ENCODE measurements at places on chromosomes 4 and X.

- no peak for DNase-seq
Observed at GRCh38 chrX:102841706-102842003, 95.4 kb upstream of the RAB40AL start.

GRCh38 chr4:62037571-62037970, 837.4 kb downstream of the ADGRL3 start:
- no peak for DNase-seq

DNA sequence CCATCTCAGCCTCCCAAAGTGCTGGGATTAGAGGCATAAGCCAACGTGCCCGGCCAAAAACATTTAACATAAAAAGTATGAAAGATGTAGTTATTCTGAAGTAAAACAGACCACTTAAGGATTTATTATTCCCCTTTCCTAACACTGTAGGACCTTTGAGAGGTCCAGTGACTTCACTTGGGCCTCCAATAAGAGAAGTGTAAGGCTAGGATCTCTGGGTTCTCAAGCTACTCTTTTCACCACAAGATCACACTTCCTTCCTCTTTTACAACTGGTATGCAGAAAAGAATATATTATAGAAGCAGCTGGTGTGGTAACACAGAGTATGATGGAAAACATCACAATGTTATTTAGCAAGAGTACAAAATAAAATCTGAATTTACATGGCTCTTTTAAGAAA, 30.2 kb upstream of the CCNG2 start:
- no peak for DNase-seq

DNA sequence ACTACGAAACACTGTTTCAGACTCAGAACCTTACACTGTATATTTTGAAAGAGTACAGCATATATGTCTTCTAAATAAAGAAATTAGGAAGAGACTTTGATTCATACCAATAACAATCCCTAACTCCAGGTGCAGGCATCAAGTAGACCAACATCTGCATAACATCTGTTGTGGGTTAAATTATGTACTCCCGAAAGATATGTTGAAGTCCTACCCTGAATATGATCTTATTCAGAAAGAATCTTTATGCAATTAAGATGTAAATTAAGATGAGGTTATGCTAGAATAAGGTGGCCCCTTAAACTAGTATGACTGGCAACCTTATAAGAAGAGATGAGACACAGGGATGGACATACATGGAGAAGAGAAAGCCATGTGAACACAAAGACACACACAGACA, 117.9 kb downstream of the INPP4B start:
- no peak for DNase-seq

DNA sequence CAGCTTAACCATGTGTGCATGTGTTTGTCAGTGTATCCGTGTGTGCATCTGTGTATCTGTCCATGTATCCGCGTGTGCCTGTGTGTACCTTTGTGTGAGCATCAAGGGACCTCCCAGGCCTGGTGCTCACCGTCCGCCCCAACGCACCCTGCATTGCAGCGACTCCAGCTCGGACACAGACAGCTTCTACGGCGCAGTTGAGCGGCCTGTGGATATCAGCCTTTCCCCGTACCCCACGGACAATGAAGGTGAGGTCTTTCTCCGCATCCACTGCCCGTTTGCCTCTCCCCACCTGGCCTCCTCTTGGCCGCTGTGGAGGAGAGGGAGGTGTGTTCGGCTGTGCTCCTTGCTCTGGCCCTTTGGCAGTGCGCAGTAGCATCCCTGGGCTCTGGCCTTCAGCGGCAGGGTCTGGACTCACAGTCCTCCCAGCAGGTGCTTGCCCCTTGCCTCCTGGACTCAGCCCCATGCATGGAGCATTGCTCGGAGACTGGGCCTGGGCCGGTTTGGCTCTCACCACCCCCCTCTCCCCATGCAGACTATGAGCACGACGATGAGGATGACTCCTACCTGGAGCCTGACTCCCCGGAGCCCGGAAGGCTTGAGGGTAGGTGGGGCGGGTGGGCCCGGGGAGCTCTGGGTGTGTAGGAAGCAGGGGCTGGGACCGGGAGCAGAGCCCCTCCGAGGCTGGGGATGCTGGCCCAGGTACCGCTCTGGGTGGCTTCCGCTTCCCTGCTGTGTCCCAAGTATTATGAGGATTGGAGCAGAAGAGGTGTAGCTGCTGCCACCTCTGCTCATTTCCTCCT, 16.4 kb upstream of the ADD1 start:
- no peak for DNase-seq

DNA sequence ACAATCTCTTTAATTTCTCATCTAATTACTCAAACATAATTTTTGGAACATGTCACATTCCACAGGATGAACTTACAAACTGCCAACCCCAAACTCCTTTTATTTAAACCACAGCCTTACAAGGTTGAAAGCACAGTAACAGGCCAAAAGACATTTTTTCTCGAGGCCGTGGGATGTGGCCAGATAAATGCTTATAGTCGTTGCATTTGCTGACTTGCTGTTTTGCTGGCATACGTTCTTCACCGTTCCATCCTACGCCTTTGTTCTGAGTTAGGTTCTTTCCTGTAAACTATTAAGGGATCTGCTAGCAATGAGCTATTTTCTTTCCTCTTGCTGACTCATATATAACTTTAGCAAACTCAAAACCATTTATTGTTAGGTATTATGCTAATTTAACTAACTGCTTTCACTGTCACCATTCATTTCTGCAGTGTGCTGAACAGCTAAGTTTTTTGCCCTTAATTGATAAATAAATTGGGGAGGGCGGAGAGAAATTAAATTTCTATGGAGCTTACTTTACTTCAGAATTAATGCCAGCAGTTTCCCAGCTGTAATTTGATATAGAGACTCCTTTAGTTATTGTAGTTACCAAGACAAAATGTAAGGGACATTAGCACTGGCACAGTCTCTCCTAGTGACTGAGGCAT, 135.1 kb upstream of the PACRGL start:
- no peak for DNase-seq

DNA sequence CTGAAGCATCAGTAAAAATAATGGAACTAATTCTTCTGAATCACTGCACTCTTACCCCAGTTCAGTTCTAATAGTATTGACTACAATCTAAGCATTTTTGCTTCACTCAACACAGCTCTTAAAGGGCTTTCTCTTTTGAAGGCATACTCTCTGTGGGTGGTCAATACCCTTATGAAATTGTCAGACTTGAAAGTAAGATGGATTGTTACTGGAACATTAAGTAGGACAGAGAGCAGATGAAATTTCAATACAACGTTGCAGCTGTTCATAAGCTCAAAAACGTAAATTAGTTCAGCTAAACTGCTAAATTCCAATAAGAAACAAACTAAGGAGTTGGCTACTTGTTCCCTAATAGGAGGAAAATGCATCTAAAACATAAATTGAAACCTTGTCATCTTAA, 352.3 kb upstream of the TENM3 start:
- DNase-seq = no peak

DNA sequence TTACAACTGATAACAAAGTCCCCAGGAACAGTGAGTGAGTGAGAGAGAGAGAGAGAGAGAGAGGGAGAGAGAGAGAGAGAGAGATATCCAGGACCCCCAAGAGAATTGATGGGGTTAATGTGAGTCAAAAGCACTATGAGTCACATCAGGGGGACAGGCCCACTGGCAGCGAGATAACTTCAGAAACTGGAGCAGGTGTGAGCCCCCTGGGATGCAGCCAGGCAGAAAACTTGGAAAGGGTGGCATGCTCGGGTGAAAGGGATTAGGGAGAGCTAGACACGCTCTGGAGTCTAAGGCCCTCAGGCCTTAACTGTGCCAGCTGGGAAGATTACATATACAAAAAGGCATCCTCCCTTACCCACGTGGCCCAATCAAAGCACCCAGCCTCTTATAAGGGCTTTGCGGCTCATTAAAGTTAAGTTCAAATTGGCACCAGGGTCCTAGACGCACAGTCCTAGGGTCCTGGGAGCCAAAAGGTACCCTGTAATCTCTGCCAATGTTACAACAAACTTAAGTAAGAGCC, 841 bp downstream of the ACOT9 start:
- DNase-seq = no peak

DNA sequence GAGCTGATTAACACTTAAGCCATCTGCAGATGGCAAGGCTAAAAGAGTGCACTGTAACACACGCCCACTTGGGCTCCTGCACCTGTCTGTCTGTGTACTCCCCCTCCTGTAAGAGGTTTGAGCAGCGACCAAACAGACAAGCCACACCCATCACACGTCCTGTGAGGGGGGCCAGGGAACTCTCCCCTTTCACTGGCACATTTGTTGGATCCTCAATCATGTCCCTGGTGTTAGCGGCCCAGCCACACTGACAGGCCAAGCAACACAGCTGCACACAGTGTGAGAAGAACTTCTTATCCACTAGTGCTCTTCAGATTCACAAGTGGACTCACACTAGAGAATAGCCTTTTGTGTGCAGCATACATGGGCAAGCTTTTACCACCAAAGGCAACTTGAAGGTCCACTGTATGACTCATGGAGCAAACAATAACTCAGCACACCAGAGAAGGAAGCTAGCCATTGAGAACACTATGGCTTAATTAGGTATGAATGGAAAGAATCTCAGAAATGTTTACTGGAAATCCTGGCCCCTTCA, 29.1 kb upstream of the UTP14A start:
- DNase-seq = no peak

GRCh38 chr4:76896614-76897535, 1.1 kb downstream of the SOWAHB start:
- peak; percentile 3 for DNase-seq

- DNase-seq = no peak
Observed at GRCh38 chr4:6727081-6727942, 11.3 kb downstream of the BLOC1S4 start.

DNA sequence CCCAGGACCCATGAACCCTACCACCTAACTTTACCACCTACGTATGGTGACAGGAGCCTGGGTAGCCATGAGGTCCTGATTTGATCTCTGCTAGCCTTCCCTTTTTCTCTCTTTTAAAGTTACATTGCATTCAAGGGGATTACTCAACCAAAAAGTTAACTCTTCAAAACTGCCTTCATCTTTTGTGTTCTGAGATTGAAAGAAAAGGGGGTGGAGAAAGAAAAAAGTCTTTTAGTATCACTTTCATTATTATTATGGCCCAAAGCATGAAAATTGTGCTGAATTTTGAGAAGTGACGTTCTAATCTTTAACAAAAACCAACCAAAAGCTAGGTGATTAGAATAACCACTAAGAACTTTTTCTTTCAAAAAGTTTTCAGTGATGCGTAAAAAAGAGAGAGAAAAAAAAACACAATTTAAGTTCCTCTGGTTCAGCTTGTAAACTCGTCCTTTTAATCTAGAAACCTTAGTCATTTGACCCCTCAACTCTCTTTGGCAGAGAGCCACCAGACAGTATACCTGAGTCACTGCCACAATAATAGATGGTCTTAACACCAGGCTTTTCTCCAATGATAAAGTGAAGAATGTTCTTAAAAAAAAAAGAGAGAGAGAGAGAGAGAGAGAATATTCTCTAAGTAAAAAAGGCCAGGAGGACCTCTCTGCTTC, 347.4 kb upstream of the FGF13 start:
- no peak for DNase-seq

DNA sequence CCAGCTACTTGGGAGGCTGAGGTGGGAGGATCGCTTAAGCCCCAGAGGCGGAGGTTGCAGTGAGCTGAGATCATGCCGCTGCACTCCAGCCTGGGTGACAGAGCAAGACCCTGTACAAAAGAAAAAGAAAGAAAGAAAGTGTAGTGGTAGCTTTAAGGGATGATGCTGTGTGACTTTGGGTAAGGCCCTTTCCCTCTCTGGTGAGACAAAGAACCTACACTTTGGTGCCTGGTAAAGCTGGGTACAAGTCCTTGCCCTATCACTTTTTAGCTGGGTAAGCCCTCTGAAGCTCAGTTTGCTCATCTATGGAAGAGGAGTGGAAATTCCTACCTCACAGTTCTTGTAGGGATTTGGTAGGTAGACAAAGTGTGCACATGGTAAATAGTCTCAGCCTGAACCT, 1.7 kb upstream of the IQSEC2 start:
- DNase-seq = no peak

GRCh38 chrX:66046612-66047235, 6.8 kb upstream of the VSIG4 start:
- DNase-seq = peak; percentile 5

DNA sequence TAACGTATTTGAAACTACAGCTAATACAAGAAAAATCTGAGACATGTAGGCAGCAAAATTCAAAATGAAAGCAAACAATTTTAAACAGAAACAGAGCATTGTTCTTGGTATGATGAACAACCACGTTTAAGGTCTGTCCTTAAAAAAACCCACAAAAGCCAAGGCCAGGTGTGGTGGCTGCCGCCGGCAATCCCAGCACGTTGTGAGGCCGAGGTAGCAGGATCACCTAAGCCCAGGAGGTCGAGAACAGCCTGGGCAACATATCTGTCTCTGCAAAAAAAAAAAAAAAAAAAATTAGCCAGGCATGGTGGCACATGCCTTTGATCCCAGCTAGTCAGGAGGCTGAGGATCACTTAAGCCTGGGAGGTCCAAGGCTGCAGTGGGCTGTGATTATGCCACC, 13.7 kb downstream of the RWDD4 start:
- DNase-seq = no peak

GRCh38 chrX:133857640-133858269, 127.6 kb downstream of the GPC3 start:
- no peak for DNase-seq

DNA sequence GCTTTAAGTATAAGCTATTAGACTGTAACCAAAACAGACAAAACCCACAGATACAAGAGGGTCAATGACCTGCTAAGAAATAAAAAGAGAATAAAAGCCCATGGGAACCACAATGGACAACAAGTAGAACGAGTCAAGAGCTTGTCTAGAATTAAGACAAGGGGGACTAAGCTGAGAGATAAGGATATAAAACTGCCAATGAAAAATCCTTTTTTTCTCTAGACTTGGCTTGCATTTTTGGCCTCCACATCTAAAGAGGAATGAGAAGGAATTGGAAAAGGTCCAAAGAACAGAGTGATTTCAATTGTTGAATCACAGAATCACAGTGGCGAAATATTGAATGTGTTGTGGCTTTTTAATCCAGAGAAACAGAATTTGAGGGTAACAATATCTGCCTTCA, 135.7 kb downstream of the QDPR start:
- DNase-seq = no peak

GRCh38 chr4:40548256-40548655, 81.4 kb downstream of the RBM47 start:
- no peak for DNase-seq

- no peak for DNase-seq
Observed at GRCh38 chr4:33477715-33478114, 2757.5 kb downstream of the PCDH7 start.

DNA sequence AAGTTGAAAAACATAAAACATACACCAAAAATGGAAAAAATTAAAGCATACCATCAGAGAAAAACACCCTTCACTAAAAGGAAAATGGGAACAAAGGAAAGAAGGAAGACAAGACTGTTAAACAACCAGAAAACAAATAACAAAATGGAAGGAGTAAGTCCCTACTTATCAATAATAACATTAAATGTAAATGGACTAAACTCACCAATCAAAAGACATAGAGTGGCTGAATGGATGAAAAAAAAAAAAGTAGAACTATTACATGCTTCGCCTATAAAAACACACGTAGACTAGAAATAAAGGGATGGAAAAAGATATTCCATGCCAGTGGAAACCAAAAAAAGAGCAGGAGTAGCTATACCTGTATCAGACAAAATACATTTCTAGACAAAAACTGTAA, 19.4 kb upstream of the TMSB15A start:
- DNase-seq = no peak

- DNase-seq = no peak
Observed at GRCh38 chr4:68346461-68346860, 3.4 kb downstream of the YTHDC1 start.
